SHP77 (cell line): ENCODE measurements at places on chromosomes 1 and 21.

DNA sequence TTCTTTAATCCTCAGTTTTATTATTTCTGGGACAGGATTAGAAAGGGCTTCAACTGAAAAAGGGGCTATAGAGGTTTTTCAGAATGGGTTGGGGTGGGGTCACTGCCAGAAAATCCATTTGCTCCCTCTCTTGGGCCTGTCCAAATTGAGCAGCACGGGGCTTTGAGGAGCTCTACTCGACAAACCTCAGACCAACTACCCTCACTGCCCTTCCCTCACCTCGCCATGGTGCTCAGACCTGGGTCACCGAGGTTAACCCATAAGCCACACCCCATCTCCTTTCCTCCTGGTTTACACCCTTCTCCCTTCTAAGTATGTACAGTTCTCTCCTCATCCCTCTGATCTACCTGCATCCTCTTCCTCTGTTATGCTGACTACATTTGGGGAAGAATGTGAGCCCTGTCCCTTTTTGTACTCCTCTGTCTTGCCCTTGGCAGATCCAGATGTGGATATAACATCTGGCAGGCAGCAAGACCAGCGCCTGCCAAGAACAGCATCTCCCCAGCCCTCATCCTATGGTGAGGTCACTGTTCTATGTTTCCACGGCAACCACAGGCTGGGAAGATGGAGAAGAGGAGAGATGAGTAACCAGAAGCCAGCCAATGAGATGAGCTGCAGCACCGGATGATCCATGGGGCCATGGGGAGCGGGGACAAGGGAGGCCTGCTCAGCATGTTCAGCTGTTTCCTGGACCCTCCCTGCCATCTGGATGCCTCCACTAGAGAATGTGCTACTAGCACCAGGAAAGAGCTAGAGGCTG lies 3.7 kb upstream of the FABP3 start:
- DNase-seq: peak; percentile 13

DNA sequence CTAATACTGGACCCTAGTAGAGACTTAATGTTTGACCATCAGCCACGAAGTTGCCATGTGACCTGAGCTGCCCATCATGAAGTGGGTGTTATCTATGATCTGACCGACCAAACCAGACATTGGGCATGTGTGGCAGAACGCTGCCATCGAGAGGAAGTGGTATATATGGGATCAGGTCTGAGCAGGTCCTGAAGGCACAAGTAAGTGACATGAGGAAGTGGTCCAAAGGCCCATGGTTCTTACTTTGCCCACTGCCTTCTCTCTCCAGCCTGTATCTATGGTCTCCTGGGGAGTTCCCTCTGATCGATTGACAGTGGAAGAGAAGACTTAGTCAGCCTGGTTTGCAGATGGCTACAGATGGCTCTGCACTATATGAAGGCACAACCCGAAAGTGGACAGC lies 7.9 kb downstream of the SPSB1 start:
- DNase-seq: no peak

GRCh38 chr1:239317948-239318347 lies 68.4 kb upstream of the CHRM3 start:
- no peak for DNase-seq

GRCh38 chr1:231770506-231771175 lies 144.1 kb downstream of the DISC1 start:
- no peak for DNase-seq

GRCh38 chr1:60974524-60975372 lies 107.6 kb upstream of the NFIA start:
- DNase-seq: no peak

GRCh38 chr21:41445465-41445862 lies 19.4 kb downstream of the MX1 start:
- no peak for DNase-seq

DNA sequence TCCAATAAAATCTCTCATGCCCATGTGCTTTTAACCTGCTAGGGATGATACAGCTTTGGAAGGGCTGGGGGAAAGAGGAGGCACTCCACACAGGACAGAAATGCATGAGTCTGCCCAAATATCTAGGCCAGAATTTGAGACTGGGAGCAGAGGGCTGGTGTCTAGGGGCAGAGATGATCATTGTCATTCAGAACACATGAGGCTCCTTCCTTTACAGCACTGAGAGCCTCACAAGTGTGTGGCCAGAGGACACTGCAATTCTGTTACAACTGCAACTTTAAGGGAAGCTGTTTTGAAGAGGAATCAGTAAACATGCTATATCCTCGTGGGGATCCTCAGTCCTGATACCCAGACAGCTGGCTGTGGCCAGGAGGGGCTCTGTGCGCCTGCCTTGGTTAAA lies 541.3 kb downstream of the OMA1 start:
- no peak for DNase-seq

DNA sequence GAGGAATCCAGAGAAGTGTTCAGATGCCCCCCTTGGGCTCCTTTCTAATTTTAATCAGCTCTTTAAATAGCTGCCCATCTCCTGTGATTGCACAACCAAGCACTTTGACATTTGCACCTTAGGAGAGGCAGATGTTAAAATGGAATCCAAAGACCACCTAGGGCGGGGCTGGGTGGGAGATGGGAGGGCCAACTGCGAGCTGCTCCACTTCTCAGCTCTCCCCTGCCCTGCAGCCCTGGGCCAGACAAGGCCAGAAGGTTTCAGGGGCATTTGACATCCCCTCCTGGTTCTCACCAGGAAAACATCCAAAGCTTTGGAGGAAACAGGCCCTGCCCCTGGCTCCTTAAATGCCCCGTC lies 106.9 kb downstream of the DHRS3 start:
- DNase-seq: no peak

GRCh38 chr1:150486966-150487762 lies at the start of gene TARS2:
Gene TARS2 (plus strand): TSS chr1:150487419. CDS start chr1:150487451, 32 bp downstream.
- DNase-seq: peak; percentile 100

- DNase-seq: no peak
Measured at GRCh38 chr1:57418971-57419370, 4.9 kb downstream of the DAB1 start.

- DNase-seq: peak; percentile 83
Measured at GRCh38 chr1:50023292-50024159, at the start of gene AGBL4. Gene AGBL4 (minus strand): TSS chr1:50023954.

DNA sequence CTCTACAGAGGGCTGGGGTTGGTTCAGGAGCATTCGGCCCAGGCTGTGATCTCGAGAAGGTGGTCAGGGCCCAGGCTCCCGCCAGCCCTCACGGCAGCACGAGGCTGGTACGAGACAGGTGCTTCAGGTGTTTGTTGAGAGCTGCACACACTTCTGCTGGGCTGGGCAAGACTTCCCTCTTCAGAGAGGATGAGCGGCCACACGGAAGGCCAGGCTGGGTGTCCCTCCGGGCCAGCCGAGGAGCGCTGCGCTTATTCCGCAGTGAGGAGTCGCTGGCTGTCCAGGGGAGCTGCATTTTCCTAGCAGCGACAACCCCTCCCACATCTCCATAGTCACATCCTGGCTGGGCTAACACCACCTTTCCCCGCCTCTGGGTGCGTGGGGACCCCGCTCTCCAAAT lies 50.5 kb downstream of the PDE9A start:
- no peak for DNase-seq

DNA sequence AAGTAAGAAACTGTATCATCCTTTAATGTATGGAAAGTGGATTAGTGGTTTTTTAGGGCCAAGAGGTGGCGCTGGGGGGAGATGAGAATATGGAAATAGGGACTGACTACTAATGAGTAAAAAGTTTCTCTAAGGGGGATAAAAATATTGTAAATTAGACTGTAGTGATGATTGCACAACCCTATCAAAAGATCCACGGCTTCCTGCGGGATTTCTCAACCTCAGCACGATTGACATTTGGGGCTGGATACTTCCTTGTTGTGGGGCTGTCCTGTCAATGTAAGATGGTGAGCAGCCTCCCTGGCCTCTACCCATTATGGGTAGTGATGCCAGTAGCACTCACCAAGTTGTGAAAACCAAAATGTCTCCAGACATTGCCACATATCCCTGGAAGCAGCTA lies 36.0 kb upstream of the PRDM2 start:
- DNase-seq: no peak

GRCh38 chr1:171258429-171258828 lies 10.1 kb downstream of the FMO1 start:
- no peak for DNase-seq

GRCh38 chr21:45041351-45041805 lies 33.0 kb upstream of the ADARB1 start:
- DNase-seq: no peak

DNA sequence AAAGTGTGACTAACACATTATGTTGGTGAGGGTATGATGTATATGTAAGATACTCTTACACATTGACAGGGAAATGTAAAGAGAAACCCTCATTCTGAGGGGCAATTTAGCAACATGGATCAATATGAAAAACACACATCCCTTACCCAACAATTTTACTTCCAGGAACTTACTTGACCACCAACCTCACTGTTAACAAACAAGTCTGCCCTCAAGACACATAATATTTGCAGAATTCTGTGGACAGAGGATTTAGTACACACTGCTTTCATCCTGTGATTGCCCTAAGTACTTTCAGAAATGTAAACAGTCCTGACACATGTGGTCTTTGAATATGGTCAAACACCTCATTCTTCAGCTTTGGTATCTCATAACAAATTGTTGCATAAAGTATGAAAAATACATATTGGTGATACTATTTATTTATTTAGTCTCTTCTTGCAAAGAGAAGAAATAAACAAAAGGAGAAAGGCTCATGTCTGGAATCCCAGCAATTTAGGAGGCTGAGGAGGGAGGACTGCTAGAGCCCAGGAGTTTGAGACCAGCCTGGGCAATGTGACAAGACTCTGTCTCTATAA lies 6.9 kb downstream of the USP48 start:
- DNase-seq: no peak

DNA sequence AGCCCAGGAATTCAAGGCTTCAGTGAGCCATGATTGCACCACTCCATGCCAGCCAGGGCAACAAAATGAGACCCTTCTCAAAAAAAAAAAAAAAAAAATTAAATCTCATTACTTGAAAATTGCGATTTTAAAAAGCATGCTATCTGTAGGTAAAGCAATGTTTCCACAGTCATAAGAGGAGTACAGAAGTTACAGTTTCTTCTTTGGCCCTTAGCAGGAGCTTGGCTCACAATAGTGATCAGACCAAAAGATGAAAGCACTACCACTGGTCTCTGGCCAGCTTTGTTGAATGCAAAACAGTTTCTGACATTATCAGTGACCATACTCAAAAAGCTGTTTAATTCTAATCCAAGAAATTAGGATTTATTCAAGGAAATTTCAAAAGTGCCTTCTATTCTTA lies 31.2 kb downstream of the VAV3 start:
- no peak for DNase-seq

DNA sequence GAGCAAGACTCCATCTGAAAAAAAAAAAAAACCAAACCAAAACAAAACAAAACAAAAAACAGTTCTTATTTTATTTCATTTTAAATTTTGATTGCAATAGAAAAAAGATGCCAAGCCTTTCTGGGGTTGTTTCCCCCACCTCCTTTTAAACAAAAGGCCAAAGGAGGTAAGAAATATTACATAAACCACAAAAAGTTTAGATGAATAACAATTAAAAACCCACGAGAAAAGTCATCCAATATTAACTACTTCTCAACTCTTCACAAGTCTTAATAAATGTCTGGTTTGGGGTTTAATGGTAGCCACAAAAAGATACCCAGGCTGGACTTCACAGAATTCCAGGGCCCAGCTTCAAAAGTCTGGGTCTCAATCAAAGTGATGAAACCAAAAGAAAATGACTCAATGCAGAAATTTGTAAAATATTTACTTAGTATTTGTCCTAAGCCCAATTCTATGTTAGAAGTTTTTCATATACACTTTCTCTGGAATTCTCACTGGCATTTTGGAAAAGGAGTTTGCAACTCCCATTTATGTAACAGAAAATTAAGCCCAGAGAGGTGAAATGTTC lies 47.0 kb upstream of the SDC3 start:
- DNase-seq: no peak

DNA sequence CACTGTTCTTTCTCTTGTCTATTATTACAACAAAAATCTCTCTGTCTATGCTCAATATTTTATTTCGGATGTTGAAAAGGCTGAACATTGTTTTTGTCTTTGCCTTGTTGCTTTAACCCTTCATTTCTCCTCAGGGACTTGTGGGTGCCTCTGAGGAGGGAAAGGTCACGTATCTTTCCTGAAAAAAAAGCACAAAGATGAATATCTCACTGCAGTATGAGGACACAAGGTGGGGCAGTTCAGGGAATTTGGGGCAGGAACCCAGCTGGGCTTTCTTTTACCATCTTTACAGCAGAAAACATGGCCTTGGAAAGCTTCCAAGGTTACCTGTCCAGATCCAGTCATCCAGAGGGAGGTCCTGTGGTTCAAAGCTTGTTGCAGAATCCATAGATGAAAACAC lies 99.1 kb upstream of the LPGAT1 start:
- DNase-seq: no peak

DNA sequence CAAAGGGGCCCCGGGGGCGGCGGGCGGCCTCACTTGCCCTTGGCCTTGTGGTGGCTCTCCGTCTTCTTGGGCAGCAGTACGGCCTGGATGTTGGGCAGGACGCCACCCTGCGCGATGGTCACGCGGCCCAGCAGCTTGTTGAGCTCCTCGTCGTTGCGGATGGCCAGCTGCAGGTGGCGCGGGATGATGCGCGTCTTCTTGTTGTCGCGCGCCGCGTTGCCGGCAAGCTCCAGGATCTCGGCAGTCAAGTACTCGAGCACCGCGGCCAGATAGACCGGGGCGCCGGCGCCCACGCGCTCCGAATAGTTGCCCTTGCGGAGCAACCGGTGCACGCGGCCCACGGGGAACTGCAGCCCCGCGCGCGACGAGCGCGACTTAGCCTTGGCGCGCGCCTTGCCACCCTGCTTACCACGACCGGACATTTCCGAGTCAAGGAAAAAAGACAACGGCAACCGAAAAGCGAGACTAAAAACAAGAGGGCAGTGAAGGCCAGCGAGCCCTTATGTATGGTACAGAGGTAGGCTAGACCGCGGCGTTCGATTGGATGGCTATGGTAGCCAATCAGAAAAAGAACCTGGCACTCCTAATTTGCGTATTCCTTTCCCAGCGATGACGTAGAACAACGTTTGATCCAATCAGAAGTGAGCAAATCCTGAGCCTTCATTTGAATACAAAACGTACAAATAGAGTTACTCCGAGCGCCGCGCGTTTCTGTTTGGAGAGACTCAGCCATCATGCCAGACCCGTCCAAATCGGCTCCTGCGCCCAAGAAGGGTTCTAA lies 29.6 kb upstream of the RNF187 start:
- peak; percentile 95 for DNase-seq

- no peak for DNase-seq
Measured at GRCh38 chr21:46081862-46082712, 15.8 kb upstream of the COL6A2 start.

DNA sequence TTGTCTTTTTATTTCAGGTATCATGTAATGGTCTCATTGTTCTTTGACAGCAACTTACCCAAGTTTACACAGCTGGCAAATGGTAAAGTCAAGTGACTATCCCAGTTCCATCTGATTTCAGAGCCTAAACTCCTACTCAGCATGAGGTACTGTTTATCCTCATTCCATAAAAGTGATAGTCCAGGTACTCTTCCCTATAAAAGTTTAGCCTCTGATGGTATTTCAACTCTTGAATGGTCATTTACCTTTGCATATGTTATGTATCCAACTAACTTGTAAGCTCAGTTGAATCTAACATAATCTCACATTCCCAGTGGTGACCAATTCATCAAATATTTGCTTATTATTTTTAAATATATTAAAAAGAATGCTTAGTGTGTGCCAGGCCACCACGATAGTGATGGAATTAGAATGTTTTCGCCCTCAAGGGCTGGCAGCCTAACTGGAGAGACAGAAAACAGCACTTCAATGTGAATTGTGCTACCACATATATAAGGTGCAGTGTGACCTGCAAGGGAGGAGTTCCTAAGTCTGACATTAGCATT lies 307.1 kb downstream of the CTH start:
- DNase-seq: no peak
